ENCODE measurements at places on chromosomes 3 and 15.

DNA sequence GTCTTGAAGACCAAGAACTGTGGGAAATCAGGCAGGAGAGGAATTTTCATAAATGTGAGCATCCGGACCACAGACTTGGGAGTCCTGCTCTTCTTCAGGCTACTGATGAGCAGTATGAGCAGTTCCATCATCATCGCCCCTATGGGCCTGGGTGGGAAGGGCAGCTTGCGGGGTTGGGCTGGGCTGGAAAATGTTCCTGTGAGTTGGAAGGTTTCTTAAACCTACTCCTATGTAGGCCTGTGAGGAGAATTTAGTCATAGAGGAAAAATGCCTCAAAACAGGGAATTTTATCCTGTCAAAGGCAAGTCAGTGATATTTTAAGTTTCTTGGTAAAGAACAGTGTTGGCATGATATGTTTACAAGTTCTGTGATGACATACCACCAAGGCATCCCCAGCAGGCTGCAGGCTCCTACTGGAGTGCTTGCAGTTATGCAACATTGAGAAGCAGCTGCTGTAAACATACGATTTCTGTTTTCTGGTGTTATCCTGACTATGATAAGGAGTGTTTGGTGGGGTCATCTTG lies 10.3 kb downstream of the MASP1 start:
- no peak for DNase-seq

DNA sequence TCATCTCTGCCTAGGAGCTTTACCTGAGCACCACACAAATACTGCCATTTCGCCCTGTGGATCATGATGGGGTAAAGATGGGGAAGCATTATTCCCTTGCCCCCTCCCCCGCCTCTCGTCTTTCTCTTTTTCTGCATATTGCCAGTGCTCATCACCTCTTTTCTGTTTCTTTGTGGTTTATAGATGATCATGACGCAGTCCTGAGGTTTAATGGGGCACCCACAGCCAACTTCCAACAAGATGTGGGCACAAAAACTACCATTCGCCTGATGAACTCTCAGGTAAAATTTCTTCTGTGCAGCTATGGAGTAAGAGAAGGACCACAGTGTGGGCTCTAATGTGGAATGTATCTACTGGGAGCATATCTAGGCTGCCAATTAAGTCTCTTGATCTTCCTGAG lies 88.2 kb downstream of the RPL39L start:
- DNase-seq, result no peak

- DNase-seq, result no peak
These were observed 11.2 kb upstream of the RAD18 start for GRCh38 chr3:8974458-8974857.

GRCh38 chr3:196694941-196695848 lies 16.9 kb downstream of the CEP19 start:
- no peak for DNase-seq

GRCh38 chr3:32340611-32341365 lies 50.9 kb upstream of the CMTM7 start:
- no peak for DNase-seq

DNA sequence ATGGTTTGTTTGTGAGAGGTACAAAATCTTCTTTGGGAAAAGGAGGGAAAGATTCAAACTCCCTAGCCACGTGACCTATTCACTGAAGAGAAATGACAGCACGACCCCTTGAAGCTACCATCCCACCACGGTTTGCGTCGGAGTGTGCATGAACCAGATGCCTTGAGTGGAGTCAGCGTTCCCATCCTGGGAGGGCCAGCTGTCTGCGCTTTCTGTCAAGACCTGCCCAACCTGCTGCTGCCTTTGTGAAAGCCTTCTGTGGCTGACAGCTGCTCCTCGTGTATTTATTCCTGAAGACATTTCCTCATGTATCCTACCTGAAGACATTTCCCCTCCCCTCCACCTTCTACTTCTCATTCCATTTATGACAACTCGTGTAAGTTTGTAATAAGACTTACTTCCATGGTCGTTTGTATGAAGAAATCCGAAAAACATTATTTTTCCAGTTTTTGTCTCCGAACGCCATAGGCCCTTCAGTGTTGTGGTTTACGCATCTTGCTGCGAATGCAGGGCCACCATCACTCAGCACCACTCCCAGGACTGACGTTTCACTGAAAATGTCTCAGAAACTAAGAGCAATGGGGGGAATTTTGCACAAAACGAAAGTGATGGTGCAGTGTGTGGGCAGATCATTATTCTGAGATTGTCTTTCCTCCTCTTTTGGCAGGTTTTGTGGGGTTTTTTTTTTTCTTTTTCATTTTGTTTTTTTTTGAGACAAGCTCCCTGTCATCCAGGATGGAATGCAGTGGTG lies 18.9 kb downstream of the EBLN2 start:
- DNase-seq, result no peak

DNA sequence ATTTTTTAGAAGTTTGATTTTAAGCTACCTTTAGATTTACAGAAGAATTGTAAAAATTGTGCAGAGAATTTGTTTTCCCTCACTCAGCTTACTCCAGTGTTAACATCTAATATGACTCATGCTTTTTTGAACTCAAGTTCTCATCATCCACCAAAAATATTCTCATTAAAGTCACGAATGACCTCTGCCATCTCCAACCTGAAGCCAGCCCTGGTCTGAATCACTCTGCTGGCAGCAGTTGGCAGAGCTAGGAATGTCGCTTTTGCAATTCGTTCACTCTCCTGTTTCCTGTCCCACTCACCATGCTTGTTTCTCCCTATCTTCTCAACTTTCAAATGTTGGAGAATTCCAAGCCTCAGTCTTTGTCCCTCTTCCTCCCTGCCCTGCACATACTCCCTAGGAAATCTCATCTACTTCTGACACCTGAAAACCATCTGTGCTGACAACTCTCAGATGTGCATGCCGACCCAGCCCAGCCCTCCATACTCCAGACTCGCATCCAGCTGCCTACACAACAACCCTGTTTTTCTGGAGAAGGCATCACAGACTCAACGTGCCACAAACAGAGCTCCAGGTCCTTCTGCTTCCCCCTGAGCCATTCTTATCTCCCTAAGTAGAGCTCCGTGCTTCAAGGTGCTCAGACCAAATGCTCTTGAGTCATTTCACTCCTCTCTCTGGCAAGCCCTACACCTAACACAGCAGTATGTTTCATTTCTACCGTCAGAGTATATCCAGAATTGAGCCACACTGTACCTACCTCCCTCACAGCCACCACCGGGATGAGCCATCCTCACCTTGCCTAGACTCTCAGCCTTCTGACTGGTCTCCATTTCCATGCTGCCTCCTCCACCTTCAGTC lies 24.9 kb downstream of the PRR23E start:
- no peak for DNase-seq

GRCh38 chr15:70327856-70328678 lies 230.3 kb upstream of the TLE3 start:
- DNase-seq, result no peak

GRCh38 chr15:77542491-77543001 lies 90.2 kb downstream of the LINGO1 start:
- no peak for DNase-seq

DNA sequence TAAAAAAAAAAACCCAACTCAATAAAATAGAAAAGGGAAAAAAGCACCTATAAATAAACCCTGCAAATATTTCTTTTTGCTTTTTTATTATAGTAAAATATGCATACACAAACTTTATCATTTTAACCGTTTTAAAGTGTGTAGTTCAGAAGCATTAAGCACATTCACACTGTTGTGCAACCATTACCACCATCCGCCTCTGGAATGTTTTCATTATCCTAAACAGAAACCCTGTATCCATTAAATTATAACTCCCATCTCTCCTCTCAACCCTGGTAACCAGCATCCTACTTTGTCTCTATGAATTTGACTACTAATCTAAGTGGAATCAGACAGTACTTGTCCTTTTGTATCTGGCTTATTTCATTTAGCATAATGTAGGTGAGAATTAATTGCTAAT lies 15.0 kb downstream of the CDCP1 start:
- DNase-seq, result no peak

GRCh38 chr3:143529018-143529478 lies 319.2 kb downstream of the SLC9A9 start:
- peak; percentile 56 for DNase-seq

GRCh38 chr15:79680720-79681119 lies 216.1 kb downstream of the MTHFS start:
- DNase-seq, result no peak

DNA sequence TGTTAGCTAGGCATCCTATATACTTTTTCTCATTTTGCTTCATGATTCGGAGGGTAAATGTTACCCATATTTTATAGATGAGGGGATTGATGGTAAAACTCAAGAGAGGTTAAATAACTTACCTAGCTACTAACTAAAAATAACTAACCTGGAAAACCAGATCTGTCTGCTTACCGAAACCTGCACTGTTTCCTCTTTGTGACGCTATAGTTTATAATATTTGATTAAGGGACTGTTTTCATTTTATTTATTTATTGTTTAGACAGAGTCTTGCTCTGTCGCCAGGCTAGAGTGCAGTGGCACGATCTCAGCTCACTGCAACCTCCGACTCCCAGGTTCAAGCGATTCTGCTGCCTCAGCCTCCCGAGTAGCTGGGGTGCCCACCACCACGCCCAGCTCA lies 55.9 kb downstream of the MAP6D1 start:
- no peak for DNase-seq

GRCh38 chr3:125039131-125040100 lies 16.4 kb downstream of the HEG1 start:
- no peak for DNase-seq

DNA sequence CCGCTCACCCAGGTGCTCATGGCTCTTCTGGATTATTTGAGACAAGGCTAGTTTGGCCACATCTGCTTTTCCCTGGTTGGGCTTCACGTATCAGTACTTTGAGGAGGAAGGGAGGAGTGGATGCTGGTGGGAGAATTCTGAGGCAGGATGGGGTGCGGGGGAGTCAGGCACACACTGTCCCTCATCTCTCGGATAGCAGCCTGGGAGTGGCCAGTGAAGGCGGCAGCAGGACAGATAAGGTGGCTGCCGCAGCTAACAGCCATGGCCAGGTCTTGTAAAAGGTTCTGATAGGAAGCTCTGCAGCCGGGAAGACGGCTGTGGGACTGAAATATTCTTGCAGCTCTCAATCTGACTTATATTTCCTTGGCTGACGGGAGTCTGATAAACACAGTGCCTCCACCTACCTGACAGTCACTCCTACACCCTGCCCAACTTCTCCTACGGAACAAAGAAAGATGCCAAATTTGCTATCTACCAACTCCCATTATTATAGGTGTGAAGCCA lies 87.3 kb downstream of the MESD start:
- no peak for DNase-seq

DNA sequence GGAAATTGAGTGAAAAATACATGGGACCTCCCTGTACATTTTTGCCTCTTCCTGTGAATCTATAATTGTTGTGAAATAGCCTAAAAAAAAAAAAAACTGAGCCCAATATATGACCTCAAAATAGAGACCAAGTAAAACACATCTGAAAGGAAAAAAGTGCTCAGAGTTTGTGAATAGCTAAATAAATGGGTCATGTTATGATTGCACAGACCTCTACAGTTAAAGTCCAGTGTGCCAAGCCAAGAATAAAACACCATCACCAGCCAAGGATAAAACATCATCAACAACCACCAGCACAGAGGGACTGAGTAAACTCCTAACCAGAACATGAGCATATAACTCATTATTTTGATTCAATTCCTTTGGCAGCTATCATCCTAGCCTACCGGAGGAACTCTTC lies 115.6 kb upstream of the AGTR1 start:
- no peak for DNase-seq

DNA sequence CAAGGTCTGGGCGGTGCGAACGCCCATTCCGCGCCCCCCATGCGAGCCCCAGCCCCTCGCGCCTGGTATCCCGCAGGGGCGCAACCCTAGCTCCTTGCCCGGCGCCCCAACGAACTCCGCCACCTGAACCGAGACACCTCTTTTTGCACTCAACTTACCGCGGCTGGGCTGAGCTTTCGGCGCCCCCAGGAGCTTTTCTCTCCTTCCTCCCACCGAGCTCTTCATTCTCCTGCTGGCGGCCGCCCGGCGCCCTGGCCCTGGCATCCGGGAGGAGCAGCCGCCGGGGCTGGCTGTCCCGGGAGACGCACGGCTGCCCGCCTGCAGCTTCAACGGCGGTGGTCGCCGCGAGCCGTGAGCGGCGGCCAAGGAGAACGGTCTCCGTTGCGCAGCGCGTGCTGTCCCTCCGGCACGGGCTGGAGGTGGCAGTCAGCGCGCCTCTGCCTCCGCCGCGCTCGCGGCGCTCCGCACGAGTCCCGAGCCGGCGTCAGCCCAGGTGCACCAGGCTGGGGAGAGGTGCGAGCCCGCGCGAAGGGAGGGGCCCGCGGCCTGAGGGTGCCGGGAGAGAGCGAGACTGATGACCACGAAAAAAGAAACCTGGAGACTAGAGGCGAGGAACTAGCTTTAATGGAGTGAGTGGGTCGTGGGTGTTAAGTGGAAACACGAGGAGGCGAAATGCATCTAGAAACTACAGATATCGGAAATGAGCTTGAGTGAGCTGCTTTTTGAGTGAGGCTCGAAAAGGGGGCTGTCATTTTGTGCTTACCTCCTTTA lies 621.5 kb upstream of the ZNF385D start:
- DNase-seq, result no peak

Measured in CD8-positive, alpha-beta T cell (primary cell).